ENCODE measurements at places on chromosomes 11 and 22.

DNA sequence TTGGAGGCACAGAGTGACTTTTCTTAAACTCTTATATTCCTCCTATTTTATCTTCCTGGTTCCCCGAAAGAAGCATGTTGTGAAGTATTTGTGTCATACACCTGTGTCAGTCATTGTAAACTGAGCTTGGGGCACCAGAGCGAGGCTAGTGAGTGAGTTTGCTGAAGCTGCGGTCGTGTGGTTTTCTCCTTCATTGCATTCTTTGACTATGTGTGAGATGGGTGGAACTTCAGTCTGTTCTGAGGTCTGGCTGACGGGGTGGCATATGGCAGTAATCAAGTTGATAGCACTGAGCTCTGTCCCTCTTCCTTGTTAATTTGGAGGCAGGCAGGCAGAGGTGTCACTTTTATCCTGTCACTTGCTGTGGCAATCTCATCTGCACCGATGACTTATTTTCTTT, 4.2 kb downstream of the VPS26B start:
- DNase-seq = peak; percentile 28

DNA sequence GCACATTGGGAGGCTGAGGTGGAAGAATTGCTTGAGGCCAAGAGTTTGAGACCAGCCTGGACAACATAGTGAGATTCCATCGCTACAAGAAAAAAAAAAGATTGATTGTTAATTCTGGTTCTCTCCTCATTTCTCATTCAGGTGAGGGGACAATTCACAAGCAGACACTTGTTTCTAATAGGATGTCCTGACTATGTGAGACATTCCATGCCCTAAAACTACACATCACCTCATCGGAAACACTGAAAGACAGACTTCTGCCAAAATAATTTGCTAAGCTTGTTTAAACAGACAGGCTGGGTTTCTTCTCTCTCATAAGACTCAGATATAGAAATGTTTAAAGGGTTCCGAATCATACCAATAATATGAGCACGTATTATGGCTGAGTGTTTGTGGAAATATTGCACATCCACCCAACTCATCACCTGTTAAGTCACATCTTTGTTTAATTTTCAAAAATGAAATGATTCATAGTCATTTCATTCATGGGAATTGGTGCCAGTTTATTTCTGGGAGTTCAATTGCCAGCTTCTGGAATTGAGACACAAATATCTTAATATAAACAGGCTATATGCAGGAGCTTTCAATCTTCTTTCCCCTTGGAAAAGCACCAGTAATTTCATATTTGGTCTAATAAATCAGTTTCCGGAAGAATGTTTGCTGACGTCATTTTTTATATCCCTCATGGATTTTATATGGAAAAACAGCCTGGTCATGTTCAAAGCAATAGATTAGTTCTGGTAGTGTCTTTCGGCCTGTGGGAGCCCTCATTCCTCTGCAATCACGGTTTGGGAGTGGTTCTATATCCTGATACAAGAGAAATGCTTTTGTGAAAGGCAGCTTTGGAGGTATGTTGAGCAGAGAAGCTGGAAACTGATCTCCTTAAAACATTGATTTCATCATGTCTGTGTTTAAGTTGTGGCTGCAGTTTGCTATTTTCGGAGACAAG, 87.0 kb downstream of the BDNF start:
- no peak for DNase-seq

GRCh38 chr11:102572554-102573220, 42.1 kb upstream of the MMP7 start:
- DNase-seq = no peak

GRCh38 chr22:30541961-30542810, 4.4 kb downstream of the SEC14L6 start:
- DNase-seq = no peak

DNA sequence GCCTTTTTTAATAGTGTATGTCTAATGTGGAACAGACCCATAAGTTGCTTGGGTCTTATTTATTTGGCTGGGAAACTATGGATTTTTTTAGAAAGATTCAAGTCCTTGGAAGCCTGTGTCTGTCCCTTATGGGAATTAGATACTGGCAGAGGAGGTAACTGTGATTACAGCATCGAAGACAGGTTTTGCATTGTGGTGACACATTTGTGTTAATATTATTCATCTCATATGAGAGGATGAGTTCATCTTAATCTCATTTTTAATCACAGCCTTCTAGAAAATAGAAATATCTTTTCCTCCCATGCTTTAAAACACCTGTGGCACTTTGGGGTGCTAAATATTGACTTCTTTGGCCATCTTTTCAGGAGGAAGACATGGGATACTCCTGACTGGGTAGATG, 9.2 kb downstream of the TAB1 start:
- no peak for DNase-seq

GRCh38 chr11:114099392-114100178, 40.1 kb downstream of the ZBTB16 start:
- no peak for DNase-seq

GRCh38 chr11:104795501-104796213, 102.6 kb downstream of the CASP12 start:
- DNase-seq = no peak

Data from CD8-positive, alpha-beta memory T cell (primary cell).